A549 treated with AZD2906 at 1 μM for 4 hours (cell line): ENCODE measurements at places on chromosomes 1 and 21. TPM values are rescaled to one million over a fixed set of nuclear protein-coding genes. Genes with fewer than 3 reads are reported as not detected.

The MYOC gene
- not detected in 5 replicates for total RNA-seq

The ZBTB7B gene
- 41.1 to 55.1 TPM (median 52.6 TPM) in 5 replicates for total RNA-seq

The ELAPOR1 gene
- total RNA-seq: 0.53 to 0.71 TPM (median 0.56 TPM) in 5 replicates

The VCAM1 gene
- total RNA-seq: 0.04 to 0.08 TPM (median 0.05 TPM) in 5 replicates

The TNNI3K gene
- total RNA-seq: not detected in 5 replicates

The APOBEC4 gene
- total RNA-seq: not detected in 5 replicates

The GCSAML gene
- not detected in 5 replicates for total RNA-seq

The TNFRSF4 gene
- total RNA-seq: 0.13 to 0.34 TPM (median 0.20 TPM) in 4 of 5 replicates, not detected in the other
